ENCODE measurements at places on chromosomes 2 and 18.

DNA sequence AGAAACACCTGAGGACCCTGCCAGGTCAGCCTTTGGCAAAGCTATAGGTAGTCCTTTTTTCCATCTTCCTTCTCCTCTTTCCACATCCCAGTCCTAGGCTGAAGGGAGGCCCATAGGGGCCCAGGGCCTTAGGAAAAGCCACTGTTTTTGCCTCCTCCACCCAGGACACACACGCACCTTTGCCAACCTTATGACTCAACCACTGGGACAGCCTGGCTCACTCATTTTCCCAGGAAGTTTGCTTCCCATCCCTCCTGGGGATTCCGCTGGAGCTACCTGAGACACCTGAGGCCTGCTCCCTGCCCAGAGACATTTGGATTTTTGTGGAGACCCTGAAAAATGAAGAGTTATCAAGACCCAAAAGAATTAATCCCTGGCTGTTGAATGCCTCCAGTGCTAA is 273.4 kb upstream of the SIX2 start:
- no peak for DNase-seq

GRCh38 chr2:214566457-214566856 is 155.6 kb downstream of the VWC2L start:
- DNase-seq = no peak

DNA sequence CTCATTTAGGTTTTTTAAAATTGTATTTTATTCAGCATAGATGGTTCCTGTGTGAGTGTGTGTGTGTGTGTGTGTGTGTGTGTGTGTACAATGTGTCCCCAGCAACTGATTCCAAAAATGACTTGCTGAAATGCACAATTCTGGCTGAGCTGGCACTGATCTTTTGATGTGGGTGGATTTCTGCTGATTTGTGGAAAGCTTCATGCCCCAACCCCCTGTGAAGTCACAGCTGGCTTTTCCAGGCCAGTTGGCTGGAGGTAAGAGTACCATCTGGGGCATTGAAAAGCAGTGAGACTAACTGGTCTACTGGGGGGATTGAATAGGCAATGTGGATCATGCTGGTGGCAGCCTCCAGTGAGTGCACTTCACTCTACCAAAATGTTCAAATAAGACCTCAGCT is 187.2 kb downstream of the LRRTM1 start:
- no peak for DNase-seq

GRCh38 chr2:41967476-41968181 is 80.2 kb upstream of the PKDCC start:
- no peak for DNase-seq

DNA sequence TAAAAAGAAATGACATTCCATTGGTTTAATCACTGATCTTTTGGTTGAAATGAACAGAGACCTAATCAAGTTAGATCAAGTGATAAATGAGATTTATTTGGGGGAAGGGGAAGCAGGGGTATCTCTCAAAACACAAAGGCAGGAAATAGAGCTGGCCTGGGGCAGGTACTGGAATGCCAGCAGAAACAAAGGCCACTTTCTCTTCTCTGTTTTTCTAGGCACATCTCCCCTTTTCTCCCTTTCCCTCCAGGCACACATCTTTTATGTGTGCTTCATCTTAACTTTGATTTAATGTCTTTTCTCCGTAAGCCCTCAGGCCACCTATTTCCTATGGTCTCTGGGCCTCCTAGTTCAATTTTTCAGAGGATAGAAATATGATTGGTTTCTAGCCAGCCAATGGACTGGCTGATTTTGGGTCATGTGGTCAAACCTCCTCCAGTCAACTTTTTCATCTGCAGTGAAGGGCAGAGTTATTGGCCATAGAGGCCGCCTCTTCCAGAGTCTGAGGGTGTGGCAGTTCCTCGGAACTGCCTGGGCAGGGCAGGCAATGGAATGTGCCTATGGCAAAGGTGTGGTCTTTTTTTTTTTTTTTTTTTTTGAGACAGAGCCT is 58.9 kb upstream of the FAM136A start:
- no peak for DNase-seq

DNA sequence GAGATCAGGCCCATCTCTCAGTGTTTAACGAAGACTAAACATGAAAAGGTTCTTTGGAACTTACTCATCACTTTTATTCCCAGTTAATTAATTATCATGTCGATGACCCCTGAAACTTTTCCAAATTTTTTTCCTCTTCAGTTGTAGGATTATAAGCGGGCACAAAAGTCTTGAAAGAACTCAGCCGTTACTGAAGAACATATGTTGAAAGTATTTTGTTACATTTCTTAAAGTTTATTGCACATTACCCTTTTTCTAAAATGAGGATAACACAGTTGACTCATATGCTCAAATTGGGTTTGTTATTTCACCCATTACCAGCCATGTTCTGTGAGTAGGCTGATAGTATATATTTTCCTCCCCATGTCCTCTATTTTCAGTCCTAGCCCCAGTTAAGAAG is 75.9 kb upstream of the COL3A1 start:
- no peak for DNase-seq

Measured in GOT3 (cell line).